ENCODE measurements at places on chromosomes 1 and 21.

DNA sequence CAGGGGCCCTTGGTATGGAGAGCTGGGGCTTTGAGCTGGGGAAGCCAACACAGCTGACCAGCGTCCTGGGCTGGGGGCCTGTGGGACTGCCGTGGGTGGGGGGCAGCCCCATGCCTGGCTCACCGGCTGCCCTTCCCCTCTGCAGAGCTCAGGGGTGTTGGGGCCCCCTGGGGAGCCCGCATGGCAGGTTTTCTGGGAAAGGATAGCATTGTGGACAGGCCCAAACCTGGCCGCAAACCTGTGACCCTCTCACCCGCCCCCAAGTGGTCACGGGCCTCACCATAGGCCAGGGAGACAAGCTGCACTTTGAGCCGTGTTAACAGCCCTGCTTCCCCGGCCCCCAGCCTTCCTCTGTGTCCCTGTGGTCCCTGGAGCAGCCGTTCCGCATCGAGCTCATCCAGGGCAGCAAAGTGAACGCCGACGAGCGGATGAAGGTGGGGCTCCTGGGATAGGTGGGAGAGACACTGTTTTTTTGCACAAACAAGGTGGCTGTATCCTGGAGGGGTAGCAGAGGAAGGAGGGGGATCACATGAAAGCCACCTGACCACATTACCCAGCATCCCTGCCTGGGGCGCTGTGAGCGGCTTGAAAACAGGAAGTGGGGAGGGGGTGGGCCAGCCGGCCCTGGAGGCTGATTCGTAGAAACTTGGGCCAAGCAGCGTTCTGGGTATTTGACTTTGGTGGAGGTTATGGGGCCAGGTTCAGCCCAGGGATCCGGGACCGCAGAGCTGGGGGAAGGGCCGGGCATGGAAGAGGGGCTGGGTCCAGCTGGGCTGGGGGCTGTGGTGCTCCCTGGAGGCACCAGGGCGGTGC lies 65.9 kb downstream of the PIK3CD start:
- peak; percentile 87 for DNase-seq

- DNase-seq = no peak
These were observed at the start of gene SHISA4 for GRCh38 chr1:201888282-201889089. SHISA4 (plus strand) TSS chr1:201888898; CDS start chr1:201888995, 97 bp downstream.

GRCh38 chr1:1619917-1620361 lies 4.6 kb downstream of the MIB2 start:
- no peak for DNase-seq

DNA sequence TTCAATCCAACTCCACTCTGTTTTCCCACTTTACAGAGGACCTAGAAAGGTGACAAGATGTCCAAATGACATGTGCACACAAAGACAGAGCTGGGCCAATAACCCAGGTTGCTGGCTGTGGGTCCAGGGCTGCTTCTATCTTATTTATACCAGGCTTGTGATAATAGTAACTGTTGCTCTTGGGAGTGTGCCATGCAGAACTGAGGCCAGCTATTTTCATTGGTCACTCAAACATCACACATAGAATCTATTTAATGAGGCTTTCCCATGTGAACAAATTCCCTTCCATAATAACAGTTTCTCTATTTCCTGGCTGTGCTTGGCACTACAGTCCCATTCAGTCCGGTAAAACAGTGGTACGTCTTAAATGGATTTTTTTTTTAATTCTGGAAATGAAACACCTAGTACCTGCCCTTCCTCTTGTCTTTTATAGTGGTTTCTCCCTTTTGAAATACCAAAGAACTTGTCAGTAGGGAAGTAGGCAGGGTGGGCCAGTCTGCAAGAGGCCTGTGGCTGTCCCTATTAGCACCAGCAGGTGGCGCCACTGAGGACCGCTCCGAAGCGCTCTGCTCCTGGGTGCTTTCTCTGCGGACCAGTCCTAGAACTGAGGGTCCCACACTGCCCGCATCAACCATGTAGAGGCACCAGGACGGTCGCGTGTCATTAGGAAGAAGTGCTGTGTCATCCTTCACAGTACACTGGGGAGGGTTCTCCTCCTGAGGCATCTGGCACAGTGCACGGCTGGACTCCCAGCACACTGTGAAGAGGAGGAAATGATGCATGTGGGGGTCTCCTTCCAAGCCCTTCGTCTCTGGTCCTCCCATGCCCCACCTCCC lies 52.1 kb downstream of the GPR161 start:
- peak; percentile 67 for DNase-seq

- no peak for DNase-seq
These were observed 413.8 kb downstream of the SMYD3 start for GRCh38 chr1:246093230-246093629.

DNA sequence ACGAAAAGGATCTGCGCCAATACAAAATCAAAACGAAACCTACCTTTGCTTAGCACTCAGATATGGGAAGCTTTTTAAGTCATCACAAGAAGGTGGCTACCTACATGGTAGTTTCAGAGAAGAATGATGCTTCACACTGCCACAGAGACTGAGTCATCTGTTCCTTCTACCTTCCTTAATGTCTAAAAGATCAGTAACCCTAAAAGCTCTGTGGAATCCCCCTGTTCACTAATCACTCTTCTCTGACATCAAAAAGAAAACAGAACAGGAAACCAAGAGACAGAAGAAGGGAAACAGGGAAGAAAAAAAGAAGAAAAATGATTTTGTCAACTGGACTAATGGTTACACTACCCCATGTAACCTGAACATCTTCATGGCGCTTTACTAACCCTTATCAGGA lies 177.2 kb downstream of the SMYD3 start:
- peak; percentile 16 for DNase-seq

- DNase-seq = no peak
These were observed 39.1 kb downstream of the CLEC20A start for GRCh38 chr1:178457651-178458050.

DNA sequence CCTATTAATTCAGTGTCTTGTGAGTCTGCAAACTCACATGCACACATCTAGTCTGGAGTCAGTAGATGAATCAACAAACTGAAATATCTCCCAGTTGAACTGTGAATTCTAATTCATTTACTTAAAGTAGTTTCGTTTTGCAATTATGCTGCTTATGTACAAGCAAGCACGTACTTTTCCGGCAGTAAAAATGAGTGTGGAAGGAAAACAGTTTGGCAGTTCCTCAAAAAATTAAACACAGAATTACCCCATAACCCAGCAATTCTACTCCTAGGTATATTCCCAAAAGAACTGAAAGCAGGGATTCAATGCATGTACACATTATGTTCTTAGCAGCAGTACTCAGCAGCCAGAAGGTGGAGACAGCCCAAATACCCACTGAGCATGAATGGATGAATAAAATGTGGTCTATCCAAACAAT lies 49.3 kb downstream of the GNB1 start:
- no peak for DNase-seq

DNA sequence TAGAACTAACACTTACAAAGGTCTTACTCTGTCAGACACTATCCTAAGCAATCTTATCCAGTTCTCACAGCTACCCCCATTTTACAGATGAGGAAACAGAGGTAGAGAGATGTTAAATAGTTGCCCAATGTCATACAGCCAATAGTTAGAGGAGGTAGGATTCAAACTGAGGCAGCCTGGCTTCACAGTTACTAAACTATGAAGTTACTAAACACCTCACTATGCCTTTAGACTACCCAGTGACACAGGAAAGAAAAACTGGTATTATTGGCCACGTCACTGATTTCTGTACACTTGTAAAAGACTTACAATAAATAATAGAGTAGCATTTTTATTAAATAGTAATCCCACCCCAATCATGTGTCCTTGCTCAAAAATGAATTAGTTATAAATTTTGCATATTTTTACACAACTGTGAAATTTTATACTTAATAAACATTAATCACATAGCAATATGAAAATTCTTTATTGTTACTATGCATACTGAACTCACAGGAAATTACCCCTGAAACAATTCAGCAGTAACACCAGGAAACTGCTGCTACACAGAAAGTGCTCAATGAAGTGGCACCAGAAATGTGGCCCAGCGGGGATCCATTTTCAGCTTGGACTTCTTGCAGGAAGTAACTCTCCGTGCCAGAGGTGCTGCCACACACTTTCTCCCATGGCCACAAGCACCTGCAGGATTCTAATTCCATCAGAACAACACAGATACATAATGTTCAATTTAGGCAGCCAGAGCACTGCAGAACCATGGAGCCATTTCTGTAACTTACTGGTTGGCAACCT lies 69.4 kb downstream of the VAV3 start:
- no peak for DNase-seq

DNA sequence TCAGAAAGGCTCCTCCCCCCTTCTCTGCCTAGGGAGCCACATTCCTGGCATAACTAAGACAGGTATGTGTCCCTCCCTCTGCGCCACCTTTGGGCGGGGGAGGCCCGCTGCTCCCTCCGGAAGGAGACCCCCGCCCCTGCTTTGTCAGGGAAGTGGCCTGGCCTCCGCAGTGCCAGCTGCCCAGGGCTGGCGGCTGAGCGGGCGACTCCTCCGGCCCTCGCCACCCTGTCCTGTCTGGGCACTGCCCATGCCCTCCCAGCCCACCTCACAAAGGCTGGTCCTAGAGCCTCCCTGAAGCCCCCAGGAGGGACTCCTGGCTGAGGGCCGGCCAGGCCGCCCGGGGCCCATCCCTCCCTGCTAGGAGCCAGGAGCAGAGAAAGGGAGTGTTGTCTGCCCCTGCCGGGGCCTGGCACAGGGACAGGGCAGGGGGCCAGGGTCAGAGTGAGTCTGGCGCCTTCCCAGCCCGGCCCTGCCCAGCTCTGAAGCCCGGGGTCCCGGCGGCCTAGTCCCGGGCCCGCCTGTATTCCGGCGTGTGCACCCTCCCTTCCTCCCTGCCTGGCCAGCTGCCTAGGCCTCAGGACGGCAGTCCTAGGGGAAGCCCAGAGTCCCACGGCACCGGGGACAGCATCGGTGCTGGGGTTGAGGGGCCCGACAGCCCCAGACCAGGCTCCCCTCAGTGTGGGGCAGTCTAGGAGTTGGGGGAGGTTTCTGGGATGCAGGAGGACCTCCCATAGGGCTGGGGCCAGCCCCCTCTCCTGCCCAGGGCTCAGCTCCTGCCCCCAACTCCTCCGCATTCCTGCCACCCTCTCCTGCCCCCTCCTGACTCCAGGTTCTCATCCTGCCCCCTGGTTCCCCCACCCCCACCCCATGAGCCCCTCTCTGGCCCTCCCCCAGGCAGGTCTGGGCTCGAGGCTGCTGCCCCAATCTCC lies 5.1 kb downstream of the AGRN start:
- DNase-seq = no peak

DNA sequence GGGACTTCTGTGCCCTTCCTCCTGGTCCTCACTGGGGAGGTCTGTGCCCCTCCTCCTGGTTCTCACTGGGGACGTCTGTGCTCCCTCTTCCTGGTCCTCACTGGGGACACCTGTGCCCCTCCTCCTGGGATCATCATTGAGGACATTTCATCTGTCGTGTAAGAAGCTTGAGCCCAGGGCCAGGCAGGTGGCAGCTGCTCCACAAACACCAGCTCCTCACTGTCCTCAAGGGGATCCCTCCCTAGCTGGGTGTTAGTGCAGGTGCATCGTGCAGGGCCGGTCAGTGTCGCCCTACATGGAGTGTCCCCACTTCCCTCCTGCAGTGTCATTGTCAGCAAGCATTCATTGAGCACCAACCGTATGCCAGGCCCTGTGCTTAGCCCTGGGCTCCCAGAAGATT lies 312.7 kb downstream of the PTPRU start:
- DNase-seq = no peak

GRCh38 chr1:195591917-195592672 lies 1016.1 kb downstream of the KCNT2 start:
- DNase-seq = no peak

DNA sequence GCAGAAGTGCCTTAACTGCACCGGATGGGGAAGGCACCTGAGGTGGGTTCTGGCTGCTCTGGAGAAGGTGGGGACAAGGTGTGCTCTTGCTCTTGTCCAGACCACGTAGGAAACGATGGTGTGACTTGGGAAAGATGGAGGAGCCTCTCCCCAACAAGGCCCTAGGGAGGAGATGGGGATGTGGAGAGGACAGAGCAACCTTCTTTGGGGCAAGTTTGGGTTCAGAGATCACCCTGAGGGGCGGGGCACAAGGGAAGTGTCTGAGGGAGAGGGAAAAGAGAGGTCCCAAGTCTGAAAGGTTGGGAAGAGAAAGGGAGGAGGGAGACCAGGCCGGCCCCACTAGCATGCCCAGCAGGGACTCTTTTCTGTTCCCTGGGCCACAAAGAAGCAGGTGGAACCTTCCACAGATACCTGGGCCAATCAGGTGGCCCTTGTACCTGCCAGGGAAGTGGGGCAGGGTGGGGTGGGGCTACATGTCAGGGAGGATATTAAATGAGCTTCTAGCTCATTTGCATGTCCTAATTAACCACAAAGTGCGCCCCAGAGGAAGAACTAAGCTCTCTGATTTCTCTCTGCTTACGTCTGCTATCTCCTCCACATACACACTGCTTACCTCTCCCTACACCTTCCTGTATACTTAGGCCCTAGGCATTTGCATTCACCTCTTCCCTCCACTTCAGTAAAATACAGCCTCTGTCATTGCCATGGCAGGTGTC lies 15.9 kb downstream of the INKA2 start:
- DNase-seq = peak; percentile 67

DNA sequence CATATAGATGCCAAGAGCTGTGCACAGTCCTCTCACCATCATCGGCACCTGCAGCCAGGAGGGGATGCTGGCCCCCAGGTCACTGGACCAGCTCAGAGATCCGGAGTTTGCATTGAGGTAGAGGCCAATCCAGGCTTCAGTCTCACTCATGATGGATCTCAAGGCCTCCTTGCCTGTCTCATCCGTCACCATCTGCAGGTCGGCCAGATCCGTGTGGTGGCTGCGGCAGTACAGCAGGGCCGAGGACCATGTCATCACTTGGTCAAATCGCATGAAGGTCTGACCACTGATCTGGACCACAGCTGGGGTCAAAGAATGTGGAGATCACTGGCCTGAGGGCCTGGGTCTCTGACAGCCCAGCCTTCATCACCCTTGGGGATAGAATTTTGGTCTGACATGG lies 6.6 kb downstream of the CLEC20A start:
- no peak for DNase-seq

DNA sequence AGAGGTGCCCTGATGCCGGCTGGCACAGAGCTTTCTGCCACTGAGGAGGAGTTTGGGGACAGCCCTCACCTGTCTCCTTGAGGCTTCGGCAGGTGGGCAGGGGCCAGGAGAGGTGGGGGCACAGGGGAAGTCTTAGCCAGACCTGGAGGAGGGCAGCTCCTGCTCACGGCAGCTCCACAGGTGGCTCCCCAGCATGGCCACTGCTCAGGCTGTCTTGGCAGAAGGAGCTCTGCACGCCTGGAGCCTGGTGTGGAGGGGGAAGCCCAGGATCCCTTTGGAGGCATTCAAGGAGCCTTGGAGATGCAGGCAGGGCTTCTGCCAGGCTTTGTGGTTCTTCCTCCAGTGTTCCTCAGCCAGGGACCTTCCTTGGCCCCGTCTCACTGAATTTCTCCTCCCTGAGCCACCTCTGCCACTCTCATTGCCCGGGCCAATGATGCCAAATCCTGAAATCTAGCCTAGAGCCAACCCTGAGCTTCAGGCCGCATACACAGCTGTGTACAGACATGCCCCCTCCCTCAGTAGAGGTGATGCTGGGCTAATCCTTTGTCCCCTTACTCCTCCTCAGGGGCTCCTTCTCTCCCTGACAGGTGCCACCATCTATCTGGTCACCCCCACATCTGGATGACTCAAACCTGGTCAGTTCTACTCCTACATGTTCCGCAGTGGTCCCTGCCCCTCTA lies 251.8 kb upstream of the VAMP3 start:
- no peak for DNase-seq

- no peak for DNase-seq
These were observed 195.0 kb upstream of the FOXD3 start for GRCh38 chr1:63127376-63127775.

Data from germinal center (tissue), 1 donor.